ENCODE measurements at places on chromosomes 11 and 22.

DNA sequence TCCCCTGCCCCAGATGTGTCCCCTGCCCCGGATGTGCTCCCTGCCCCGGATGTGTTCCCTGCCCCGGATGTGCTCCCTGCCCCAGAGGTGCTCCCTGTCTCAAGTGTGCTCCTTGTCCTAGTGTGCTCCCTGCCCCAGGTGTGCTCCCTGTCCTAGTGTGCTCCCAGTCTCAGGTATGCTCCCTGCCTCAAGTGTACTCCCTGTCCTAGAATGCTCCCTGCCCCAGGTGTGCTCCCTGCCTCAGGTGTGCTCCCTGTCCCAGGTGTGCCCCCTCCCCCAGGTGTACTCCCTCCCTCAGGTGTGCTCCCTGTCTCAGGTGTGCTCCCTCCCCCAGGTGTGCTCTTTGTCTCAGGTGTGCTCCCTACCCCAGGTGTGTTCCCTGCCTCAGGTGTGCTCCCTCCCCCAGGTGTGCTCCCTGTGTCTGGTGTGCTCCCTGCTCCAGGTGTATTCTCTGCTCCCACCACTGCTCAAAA is 48.7 kb upstream of the RASD2 start:
- DNase-seq: no peak

GRCh38 chr11:109892321-109892794 is 200.8 kb upstream of the ZC3H12C start:
- DNase-seq: no peak

- no peak for DNase-seq
Observed at GRCh38 chr11:20869123-20869522, 199.7 kb downstream of the NELL1 start.

DNA sequence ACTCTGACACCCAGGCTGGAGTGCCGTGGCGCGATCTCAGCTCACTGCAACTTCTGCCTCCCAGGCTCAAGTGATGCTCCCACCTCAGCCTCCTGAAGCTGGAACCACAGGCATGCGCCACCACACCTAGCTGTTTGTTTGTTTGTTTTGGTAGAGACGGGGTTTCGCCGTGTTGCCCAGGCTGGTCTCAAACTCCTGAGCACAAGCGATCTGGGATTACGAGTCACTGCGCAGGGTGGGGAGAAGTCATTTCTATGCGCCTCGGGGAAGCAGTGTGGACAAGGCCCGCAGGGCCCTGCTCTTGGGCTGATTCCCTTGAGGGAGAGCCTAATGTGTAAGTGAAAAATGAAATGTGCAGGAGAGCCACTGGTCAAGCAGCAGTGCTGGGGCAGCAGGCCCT is 19.6 kb upstream of the SEPTIN5 start:
- no peak for DNase-seq

DNA sequence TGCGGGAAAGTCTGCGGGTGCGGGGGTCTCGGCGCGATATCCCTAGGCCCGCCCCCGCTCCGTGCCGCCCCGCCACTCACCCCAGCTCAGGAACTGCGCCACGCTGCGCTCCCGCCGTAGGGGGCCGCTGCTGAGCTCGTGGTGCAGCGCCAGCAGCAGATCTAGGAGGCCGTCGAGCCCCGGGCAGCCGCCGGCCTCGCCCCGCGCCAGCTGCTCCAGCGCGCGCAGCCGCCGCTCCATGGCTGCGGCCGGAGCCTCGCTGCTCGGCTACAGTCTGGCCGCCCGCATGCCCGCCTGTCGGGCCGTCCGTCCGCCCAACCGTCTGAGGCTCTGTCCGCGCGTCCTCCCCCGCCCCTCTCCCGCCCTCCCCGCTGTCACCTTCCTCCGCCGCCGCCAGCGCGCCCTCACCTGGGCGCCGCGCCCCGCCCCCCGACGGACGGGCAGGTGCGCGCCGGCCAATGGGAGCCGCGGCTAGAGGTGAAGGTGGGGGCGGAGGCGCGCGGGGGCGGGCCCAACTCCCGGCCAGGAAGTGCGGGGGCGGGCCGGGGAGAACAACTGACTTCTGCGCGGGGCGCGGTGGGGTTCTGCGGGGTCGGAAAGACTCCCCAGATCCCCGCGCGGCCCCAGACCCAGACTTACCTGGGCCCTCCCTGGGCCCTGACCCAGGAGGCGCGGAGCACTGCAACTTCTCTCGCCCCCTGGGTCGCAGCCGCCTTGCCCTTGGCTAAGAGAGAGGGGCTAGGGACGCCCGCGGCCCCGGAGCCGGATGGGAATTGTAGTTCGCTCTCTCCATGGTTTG is at the start of gene CDC42BPG:
CDC42BPG (minus strand) TSS at position 324 of the 799 bp plus-strand sequence; CDS start at position 240, 84 bp downstream.
- DNase-seq: no peak

DNA sequence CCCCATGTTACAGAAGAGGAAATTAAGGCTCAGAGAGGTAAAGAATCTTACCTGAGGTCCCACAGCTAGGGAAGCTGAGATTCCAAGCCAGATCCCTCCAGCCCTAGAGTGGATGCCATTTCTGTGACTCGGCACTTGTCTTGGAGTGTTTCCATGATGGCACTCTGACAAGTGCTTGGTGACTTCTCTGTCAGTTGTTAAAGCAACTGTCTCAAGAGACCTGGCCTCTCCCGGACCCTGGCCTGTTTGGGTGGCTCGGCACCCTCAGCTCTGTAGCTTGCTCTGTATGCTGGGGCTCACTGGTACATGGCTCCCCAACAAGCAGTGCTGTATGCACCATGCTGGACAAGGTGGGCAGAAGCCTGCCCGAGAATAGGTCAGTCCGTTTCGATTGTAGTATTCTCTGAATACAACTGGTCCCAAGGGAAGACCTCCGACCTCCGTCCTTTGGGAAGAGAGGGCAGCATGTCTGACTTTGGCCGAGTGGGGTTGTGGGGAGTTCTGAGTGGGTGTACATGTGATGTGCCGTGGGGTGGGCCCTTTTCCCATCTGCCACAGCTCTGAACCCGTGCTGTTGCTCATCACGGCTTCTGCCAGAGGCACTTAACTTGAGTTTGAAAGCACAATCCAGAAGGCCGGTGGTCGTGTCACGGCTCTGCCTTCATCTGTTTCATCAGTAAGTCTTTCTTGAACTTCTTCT is 12.4 kb downstream of the ACO2 start:
- DNase-seq: no peak
